ENCODE measurements at places on chromosomes 13 and 19.

DNA sequence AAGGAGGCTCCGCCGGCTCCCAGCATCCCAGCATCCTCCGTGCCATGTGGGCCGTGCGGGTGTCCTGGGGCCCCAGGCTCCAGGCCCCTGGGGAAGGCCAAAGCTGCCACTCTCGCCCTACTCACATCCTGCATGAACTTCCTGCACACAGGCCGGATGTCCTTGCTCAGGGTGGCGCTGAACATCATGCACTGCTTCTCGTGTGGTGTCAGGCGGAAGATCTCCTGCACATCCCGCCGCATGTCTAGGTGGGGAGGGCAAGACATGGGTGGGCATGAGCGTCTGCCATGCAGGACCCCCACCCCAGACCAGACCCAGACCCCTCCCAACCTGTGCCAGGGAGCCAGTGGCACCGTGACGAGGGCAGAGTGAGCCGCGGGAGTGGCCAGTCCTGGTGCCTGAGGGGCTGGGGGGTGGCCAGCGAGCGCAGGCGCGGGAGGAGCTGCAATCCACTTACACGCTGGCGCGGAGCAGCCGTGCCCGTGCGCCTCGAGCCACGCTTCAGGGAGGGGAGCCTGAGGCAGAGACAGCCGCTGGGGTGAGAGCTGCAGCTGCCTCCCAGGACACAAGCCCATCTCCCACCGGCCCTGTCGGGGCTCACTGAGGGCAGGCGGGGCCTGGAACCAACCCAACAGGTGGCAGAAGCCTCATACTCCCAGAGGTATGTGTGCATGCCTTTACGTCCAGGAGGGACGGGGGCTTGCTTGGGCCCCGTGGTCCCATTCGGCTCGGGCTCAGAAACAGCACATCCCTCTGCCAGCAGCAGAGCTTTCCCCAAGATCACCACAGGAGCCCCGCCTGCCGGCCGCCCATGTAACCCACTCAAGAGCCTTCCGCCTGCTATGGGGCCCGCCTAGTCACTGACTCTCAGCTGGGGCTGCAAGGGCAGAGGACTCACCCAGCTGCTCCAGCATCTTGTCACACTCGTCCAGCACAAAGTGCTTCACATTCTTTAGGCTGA, 8.8 kb downstream of the DDX39A start:
- no peak for DNase-seq

DNA sequence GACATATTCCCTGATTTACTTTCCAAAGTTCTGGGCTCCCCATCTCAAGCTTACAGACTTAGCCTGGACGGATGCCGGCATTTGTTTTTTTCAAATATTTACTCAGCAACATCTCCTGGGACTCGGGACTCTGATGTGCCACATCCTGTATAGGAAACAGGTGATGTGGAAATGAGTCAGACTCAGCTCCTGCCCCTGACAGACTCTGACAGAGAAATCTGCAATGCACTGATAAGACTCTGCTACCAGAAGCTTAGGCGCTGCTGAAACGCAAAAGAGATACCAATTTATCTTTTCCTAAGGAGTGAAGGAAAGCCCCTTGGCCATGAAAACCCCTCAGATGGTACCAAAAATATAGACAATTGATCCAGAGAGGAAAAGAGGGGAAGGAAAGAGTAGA, 16.2 kb downstream of the LAIR2 start:
- no peak for DNase-seq

- DNase-seq = no peak
Observed at GRCh38 chr19:8626842-8627241, 3.6 kb upstream of the NFILZ start.

DNA sequence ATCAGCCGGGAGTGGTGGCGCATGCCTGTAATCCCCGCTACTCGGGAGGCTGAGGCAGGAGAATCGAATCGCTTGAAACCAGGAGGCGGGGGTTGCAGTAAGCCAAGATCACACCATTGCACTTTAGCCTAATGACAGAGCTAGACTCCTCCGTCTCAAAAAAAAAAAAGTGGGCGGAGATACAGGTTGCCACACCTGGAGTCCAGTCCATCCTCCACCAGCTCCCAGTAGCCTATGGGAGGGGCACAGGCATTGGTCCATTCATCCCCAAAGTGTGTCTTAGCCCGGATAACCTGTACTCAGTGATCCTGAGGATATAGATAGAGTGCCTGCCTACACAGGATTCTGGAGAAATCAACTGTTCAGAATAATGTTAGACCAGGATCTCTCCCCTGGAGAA, 3.4 kb upstream of the DOT1L start:
- no peak for DNase-seq

GRCh38 chr19:2038284-2039088, 12.6 kb downstream of the MKNK2 start:
- no peak for DNase-seq

DNA sequence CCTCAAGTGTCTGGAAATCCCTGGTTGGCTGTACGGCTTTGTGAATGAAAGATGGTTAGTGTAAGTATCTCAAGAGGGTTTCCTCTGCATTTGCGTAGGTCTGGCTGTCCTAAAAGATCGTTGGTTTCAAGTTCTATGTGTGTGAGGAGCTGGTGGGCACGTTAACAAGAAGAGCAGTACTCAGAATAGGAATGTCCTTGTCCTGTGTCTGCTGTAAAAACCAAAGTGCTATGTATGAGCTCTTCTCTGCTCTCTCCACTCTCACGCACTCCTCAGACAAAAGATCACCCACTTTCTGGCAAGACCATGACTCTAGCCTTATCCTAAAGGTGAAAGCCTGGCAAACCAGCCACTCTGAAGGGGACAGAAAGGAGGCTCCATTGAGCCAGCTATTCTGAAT, 39.1 kb downstream of the USP12 start:
- no peak for DNase-seq

DNA sequence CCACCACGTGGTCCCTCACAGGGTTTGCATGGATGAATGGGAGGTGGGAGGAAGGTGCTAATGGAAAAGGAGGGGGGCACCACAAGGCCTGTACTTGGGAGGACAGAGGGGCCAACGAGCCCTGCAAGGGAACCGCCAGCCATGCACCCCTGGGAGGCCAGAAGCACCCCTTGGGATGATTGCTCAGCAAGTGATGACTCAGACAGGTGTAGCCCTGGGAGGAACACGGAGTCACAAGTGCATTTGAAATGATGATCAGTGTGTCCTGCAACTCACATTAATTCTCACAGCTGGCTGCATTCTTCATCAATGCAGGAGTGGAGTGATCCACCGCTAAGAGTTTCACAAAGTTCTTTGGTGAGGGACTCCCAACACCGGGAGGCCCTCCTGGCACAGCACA, 82.8 kb upstream of the ZNF254 start:
- DNase-seq = no peak

- DNase-seq = no peak
Observed at GRCh38 chr13:41136396-41137031, 3.9 kb upstream of the KBTBD6 start.

All from fibroblast of skin of back (primary cell).